Upper lobe of left lung (tissue), 6 donors: ENCODE measurements at places on chromosomes 5 and 9. TPM values are rescaled to one million over a fixed set of nuclear protein-coding genes. Genes with fewer than 3 reads are reported as not detected.

Gene SPINK4
- total RNA-seq: not detected

Gene DDX4
- not detected for total RNA-seq

GRCh38 chr5:81657386-81657785, 93.5 kb downstream of the SSBP2 start:
- H3K36me3 ChIP-seq: no peaks in the 10 kb centered on the region
- no peaks in the 10 kb centered on the region for H3K4me1 ChIP-seq
- no peak overlapping the region for H3K27ac ChIP-seq
- no peak for DNase-seq

DNA sequence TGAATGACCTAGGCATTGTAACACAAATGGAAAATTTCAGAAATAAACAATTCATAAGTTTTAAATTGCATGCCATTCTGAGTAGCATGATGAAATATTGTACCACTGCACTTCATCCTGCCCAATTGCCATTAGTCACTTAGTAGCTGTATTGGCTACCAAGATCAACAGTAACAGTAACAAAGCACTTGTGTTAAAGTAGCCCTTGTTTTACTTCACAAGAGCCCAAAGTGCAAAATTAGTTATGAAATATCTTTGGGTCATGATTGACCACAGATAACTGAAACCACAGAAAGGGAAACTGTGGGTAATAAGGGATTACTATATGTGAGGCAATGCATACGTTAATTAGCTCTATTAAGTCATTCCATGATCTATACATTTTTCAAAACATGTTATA, 33.3 kb upstream of the RORB start:
- H3K27ac ChIP-seq: no peak overlapping the region
- H3K27me3 ChIP-seq: no peaks in the 10 kb centered on the region
- H3K36me3 ChIP-seq: no peaks in the 10 kb centered on the region
- DNase-seq: no peak
- no peaks in the 10 kb centered on the region for H3K4me1 ChIP-seq
- H3K4me3 ChIP-seq: no peak overlapping the region

GRCh38 chr5:44860267-44860666, 51.5 kb downstream of the MRPS30 start:
- H3K36me3 ChIP-seq: no peaks in the 10 kb centered on the region
- no peaks in the 10 kb centered on the region for H3K27me3 ChIP-seq
- no peak overlapping the region for H3K4me3 ChIP-seq
- DNase-seq: no peak

- H3K4me3 ChIP-seq: no peak overlapping the region
- H3K4me1 ChIP-seq: no peaks in the 10 kb centered on the region
- no peak overlapping the region for H3K27ac ChIP-seq
- H3K27me3 ChIP-seq: no peaks in the 10 kb centered on the region
- no peak for DNase-seq
These were observed 122.5 kb upstream of the GRIN3A start for GRCh38 chr9:101860920-101861319.

DNA sequence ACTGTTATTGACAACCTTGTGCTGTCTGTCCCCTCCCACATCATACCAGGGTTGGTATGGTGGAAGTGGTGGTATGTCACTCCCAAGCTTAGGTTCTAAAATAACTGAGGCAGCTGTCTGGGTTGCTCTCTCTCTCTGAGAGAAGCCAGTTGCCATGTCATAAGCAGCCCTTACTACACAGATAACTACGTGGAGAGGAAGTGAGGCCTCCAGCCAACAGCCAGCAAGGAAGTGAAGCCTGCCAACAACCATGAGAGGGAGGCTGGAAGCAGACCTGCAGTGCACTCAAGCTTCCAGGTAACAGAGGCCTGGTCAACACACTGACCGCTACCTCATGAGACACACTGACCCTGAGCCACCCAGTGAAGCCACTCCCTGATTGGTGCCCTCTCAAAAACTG, 18.6 kb downstream of the CTNNAL1 start:
- H3K36me3 ChIP-seq: no peaks in the 10 kb centered on the region
- no peak for DNase-seq
- H3K4me3 ChIP-seq: no peak overlapping the region
- H3K27me3 ChIP-seq: no peaks in the 10 kb centered on the region
- H3K4me1 ChIP-seq: peaks cover 33% of the 10 kb centered on the region

Gene PLCXD3
- 2.4 TPM for total RNA-seq

DNA sequence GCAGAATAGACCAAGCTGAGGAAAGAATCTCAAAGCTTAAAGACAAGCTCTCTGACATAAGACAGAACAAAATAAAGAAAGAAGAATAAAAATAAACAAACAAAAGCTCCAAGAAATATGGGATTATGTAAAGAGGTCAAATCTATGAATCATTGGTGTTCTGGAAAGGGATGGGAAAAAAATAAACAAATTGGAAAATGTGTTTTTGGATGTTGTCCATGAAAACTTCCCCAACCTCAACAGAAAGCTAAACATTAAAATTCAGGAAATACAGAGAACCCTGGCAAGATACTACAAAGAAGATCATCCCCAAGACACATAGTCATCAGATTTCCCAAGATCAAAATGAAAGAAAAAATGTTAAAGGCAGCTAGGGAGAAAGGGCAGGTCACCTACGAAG, 662.0 kb upstream of the CDH18 start:
- no peaks in the 10 kb centered on the region for H3K36me3 ChIP-seq
- no peak for DNase-seq
- H3K27me3 ChIP-seq: no peaks in the 10 kb centered on the region
- H3K27ac ChIP-seq: no peak overlapping the region
- no peaks in the 10 kb centered on the region for H3K4me1 ChIP-seq

Gene TSLP
- 1.2 TPM for total RNA-seq

Gene PAXX
- total RNA-seq: 41.8 TPM

DNA sequence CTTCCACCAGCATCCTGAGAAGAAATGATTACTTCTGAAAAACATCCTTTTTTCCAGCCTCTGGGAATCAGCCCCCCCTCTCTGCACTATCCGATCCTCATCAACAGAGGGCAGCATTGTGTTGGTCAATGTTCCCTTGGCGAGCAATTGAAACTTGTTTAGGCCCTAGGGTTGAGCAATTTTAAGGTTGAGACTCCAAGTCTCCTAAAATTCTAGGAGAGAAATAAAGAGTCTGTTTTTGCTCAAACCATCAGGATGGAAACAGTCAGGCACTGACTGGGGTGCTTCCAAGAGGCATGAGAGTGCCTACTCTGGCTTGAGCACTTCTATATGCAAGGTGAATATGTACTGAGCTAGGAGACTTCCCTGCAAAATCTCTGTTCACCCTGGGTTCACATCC, 12.4 kb upstream of the CYFIP2 start:
- no peaks in the 10 kb centered on the region for H3K27me3 ChIP-seq
- no peaks in the 10 kb centered on the region for H3K36me3 ChIP-seq
- DNase-seq: peak; percentile 50
- no peaks in the 10 kb centered on the region for H3K4me1 ChIP-seq
- no peak overlapping the region for H3K4me3 ChIP-seq
- H3K27ac ChIP-seq: no peak overlapping the region

GRCh38 chr5:139486201-139486600, 3.6 kb upstream of the STING1 start:
- no peak overlapping the region for H3K4me3 ChIP-seq
- peaks cover 24% of the 10 kb centered on the region for H3K4me1 ChIP-seq
- no peaks in the 10 kb centered on the region for H3K36me3 ChIP-seq
- H3K27ac ChIP-seq: no peak overlapping the region
- no peaks in the 10 kb centered on the region for H3K27me3 ChIP-seq

- no peak overlapping the region for H3K4me3 ChIP-seq
- DNase-seq: no peak
- peaks cover 4% of the 10 kb centered on the region for H3K4me1 ChIP-seq
- H3K27me3 ChIP-seq: no peaks in the 10 kb centered on the region
- H3K36me3 ChIP-seq: peaks cover 100% of the 10 kb centered on the region
- H3K27ac ChIP-seq: no peak overlapping the region
These were observed 29.4 kb downstream of the SECISBP2 start for GRCh38 chr9:89347651-89348050.

- H3K27me3 ChIP-seq: no peaks in the 10 kb centered on the region
- no peak overlapping the region for H3K4me3 ChIP-seq
- no peak for DNase-seq
- H3K27ac ChIP-seq: peak overlapping the region; percentile 72
These were observed 17.1 kb upstream of the GLRX start for GRCh38 chr5:95839658-95840057.

Gene SPAAR
- 5.8 TPM for total RNA-seq

DNA sequence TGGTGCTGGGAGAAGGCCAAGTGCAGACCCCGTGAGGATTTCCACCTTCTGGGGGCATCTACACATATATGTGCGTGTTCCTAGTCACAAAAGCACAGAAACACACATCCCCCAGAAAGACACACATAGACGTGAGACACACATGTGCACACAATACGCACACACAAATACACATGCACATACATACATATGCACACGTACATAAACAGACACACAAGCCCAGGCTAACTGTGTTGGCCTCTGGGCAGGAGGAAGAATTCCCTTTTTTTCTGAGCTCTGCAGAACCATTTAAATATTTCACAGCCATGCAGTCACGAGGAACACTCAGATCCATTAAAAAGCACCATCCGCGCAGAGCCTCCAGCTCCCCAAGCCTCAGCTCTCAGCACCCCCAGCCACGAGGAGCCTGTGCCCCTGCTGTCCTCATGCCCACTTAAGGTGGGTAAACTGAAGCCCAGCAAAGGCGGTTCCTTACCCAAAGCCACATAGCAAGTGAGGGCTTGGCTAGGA, 5.3 kb downstream of the NINJ1 start:
- peaks cover 3% of the 10 kb centered on the region for H3K36me3 ChIP-seq
- peaks cover 73% of the 10 kb centered on the region for H3K4me1 ChIP-seq
- no peak overlapping the region for H3K4me3 ChIP-seq
- no peak for DNase-seq

Gene N4BP3
- total RNA-seq: 3.5 TPM

- no peak overlapping the region for H3K4me3 ChIP-seq
- no peaks in the 10 kb centered on the region for H3K36me3 ChIP-seq
- H3K4me1 ChIP-seq: no peaks in the 10 kb centered on the region
- no peak overlapping the region for H3K27ac ChIP-seq
- no peaks in the 10 kb centered on the region for H3K27me3 ChIP-seq
These were observed 112.2 kb downstream of the MTX3 start for GRCh38 chr5:79878721-79879336.

Gene PCDHGB6
- 7.3 TPM for total RNA-seq

Gene ARHGAP26
- 37.5 TPM for total RNA-seq

DNA sequence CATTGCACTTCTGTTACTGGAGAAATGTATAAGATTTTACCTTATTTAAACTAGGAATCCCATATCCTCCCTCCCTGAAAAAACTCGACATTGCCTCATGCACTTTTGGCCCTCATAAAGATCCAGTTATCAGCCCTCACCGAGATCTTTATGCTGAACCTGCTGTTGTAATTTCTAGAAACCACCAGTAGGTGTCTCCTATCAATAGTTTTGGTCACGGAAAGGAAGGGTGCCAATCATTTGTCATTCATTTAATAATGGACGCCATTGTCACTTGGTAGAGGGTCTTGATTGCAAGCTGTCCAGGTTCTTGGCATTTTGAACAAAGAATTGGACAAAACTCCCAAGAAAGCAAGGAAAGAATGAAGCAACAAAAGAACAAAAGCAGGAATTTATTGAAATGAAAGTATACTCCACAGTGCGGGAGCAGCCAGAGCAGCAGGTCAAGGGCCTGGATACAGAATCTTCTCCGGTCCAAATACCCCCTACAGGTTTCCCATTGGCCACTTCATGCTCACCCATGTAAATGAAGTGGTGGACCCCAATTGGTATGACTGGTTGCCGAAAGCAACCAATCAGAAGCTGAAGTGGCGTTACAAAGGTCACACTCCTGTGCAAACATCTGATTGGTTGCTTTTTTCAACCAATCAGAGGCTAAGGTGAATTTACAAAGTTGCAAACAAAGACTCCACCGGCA, 524.3 kb downstream of the PSAT1 start:
- no peaks in the 10 kb centered on the region for H3K36me3 ChIP-seq
- no peak overlapping the region for H3K27ac ChIP-seq
- no peaks in the 10 kb centered on the region for H3K27me3 ChIP-seq
- DNase-seq: no peak

DNA sequence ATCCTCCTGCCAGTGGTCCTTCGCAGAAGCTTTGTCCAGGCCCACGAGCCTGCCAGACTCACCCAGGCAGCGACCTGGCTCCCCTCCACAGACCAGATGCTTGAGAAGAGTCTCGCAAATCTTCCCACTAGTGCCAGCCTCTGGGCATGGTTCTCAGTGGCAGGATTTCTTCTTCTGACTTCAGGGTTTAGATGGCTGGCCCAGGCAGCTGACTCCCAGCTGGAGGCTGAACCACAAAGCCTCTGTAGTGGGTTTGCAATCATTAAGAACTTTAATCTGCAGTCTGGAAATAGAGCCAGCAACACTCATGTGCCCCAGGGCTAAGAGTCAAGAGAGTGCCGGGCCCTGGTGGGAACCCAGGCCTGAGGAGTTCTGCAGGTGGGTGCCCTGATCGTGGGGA, 90.6 kb upstream of the ICE1 start:
- no peak for DNase-seq
- H3K36me3 ChIP-seq: no peaks in the 10 kb centered on the region
- no peak overlapping the region for H3K27ac ChIP-seq
- H3K27me3 ChIP-seq: no peaks in the 10 kb centered on the region
- H3K4me3 ChIP-seq: no peak overlapping the region

GRCh38 chr9:135295551-135296300, 183.9 kb upstream of the PPP1R26 start:
- H3K27me3 ChIP-seq: no peaks in the 10 kb centered on the region
- H3K4me1 ChIP-seq: no peaks in the 10 kb centered on the region
- no peaks in the 10 kb centered on the region for H3K36me3 ChIP-seq
- no peak overlapping the region for H3K27ac ChIP-seq

DNA sequence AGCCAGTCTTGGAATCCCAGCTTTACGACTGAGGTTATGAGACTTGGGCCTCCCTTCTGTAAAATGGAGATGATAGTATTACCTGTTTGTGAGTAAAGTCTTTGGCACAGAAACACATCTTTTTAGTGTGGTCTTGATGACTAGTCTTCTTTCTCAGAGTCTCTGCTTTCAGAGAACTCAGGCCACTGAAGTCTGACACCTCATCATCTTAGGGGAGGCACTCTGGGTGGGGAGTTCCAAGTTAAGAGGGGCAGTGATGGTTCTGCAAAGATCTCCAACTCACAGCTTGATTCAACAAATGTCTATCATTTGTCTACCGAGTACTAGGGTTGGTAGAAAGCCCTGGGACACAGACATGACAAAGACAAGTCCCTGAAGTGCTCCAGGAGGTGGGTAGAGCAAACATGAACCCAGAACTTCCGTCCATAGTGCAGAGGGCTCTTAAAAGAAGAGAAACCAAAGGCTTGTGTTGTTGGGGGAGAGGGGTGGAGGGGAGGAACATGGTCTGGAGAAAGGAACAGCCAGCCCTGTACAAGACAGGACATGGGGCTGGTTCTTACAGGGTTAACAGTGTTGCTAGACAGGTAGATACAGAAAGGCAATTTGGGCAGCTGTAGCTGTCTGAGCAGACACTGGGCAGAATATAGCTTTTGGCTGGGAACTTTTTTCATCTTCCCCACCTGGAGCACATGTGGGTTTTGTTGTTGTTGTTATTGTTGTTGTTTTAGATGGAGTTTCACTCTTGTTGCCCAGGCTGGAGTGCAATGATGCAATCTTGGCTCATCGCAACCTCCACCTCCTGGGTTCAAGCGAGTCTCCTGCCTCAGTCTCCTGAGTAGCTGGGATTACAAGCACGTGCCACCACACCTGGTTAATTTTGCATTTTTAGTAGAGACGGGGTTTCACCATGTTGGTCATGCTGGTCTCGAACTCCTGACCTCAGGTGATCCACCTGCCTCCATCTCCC, 2.6 kb upstream of the CD14 start:
- H3K27ac ChIP-seq: no peak overlapping the region
- peaks cover 31% of the 10 kb centered on the region for H3K4me1 ChIP-seq
- H3K36me3 ChIP-seq: no peaks in the 10 kb centered on the region
